ENCODE measurements at places on chromosomes 5 and 9.

DNA sequence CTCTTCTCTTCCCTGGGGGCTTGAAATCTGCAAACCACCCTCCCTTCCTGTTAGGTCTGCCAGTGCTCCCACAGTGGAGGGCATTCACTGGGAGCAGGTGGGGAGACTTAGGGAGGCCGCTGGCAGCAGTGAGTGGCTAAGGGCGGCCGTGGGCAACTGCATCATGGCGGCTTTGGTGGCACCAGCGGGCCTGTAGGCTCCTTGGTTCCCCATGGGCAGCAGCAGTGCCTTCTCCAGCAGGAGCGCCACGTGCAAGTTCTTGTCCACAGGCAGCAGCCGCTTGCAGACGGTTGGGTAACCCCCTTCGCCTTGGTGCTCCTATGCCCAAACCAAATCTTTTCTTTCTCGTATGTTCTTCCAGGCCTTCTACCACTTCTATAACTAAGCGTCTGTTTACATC, 158.2 kb downstream of the SREK1 start:
- DNase-seq = no peak

DNA sequence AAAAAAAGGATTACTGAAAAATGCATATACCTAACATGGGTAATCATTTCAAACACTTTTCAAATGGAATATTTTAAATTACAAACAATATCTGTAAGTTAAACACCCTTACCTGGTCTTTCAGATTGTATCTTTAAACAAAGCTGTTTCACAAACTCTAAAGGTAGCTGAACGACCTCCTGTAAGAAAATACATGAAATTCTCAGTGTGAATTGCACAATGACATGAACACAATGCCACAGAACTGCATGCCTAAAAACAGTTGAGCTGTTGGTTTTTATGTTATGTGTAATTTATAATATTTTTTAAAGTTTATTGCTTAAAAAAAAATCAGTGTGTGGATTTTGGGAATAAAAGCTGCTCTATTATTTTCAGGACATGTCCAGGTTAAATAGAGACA, 17.5 kb downstream of the IPPK start:
- no peak for DNase-seq

DNA sequence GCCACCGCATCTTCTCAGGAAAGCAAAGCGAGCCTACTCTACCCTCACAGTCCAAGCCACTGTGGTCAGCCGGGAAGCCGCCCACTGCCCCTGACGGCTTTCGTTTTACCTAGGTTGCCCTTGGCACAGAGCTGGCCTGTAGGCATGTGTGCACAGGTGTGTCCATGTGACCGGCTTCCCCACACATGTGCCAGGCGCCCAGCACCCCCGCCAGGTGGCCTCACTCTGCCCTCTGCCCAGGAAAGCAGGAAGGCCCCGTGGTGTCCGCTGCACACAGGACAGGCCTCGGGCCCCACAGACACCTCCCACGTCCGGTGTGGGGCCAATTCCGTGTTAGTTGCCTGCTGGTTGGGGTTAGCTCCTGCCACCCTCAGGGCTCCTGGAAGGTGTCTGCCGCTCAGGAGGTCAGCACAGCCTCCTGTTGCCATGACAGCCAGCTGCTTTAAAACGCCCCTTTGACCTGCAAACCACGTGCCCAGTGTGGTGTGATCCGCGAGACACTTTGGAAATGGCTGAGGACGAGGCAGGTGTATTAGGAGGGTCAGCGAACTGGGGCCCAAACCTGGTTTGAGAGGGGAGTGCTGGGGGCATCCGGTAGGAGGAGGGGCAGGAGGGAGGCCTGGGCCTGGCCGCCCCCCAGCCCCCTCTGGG, 28.7 kb downstream of the TPPP start:
- no peak for DNase-seq

DNA sequence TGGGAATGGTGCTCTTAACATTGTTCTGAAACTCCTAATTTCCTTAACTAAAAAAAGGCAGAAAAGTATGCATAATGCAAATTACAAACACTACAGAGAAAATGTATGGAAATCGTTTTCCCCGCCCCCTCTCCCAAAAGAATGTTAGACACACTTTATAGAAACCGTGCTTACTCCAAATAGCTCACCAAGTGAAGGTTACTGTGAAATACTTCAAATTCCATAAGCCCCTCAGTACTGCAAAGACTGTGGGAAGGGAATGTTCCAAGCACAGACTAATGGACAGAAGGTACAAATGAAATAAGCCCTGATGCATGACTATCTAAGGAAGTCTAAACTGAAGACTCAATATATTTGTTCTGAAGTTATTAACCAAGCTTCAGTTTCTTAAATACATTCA, 12.5 kb downstream of the MAPKAP1 start:
- no peak for DNase-seq

DNA sequence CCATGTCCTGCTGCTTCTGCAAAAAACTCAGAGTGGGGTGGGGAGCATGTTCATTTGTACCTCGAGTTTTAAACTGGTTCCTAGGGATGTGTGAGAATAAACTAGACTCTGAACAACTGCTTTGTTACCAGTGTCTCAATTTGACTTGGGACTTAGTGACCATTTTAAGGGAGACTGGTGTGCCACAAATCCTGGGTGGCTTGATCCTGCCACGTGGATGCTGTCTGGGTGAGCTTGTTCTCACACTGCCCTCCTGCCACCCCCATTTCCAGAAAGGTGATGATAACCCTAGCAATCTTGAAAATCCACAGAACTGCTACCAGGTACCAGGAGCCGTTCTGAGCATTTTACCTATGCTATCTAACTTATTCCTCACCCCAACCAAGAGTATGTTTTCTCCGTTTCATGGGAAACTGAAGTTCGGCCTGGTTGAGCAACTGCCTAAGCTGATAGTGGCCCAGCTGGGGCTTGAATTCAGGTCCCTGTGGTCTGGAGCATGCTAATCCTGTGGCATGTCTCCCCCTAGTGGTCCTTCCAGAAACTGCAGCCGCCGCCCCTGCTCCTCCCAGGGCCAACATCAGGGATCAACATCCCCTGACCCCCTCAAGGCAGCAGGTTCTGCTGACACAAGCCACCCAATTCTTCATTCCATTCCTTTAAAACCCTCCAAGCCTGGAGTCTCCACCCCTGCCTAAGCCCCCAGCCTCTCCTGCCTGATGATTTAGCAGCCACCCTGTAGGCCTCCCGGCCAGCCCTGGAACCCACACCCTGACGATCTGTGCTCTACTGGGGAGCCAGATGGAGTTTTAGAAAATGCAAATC, 2.8 kb downstream of the IL3 start:
- peak; percentile 77 for DNase-seq

- DNase-seq = peak; percentile 59
Measured at GRCh38 chr9:97398999-97399758, 12.7 kb upstream of the TDRD7 start.

- no peak for DNase-seq
Measured at GRCh38 chr9:111516061-111516465, 8.9 kb upstream of the ZNF483 start.

GRCh38 chr5:109610581-109610980, 79.1 kb upstream of the MAN2A1 start:
- no peak for DNase-seq

DNA sequence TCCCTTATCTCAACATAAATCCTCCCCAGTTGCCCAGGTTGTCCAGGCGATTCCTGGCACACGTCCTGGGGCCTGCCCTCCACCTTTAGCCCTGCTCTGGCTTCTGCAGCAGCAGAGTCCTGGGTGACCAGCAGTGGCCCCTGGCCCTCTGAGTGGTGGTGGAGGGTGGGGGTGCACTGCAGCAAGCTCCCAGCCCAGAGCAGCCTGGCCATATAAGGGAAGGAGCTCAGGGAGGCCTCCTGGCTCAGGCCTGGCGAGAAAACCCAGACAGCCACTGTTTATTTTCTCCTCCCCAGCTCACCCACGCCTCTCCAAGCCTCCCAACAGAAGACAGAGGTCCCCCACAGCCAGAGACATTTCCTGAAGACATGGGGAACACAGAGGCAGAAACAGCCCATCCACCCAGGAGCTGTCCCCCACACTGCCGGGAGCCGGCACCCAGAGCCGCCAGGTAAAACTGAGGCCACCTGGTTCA, 44.7 kb upstream of the IL17B start:
- DNase-seq = no peak

DNA sequence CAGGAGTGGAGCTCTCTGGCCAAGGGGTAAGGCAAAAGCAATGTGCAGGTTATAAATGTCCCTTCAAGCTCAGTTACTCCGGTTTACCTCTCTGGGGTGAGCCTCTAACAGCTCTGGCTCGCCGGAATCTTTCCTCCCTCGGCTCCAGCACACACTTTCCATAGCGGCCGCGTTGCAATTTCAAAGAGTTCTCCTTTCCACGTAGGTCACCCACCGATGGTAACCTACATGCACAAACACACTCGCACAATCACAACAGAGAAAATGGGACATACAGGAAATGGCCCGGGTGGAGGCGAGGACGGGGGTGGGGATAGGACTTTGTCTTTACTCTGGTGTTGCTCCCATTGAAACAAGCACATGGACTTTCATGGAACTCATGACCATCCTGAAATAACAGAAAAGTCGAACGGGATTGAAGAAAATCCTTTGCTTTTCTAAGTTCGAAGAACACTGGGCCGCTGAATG, 1.2 kb downstream of the LHFPL2 start:
- no peak for DNase-seq

- no peak for DNase-seq
Measured at GRCh38 chr9:129620669-129621295, at the start of gene C9orf50. C9orf50 (minus strand) TSS chr9:129621101; CDS start chr9:129620574, 527 bp downstream.

DNA sequence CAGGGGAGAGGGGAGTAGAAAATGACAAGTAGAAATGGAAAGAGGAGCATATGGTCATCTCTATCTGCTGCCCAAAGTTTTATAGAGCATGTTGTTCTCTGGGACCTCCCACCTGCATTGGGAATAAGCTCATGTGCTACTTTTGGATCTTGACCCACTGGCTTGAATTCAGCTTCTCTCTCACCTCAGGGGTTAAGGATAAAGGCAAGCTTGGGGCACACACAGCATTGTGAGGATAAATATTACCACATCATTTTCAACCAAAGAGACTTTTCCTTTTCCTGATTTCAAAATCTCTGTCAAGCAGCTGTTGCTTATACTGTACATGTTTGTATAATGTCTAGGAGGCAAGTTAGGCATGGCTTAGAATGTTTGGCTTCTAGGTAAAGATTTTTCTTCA, 16.6 kb downstream of the ATP10B start:
- no peak for DNase-seq

DNA sequence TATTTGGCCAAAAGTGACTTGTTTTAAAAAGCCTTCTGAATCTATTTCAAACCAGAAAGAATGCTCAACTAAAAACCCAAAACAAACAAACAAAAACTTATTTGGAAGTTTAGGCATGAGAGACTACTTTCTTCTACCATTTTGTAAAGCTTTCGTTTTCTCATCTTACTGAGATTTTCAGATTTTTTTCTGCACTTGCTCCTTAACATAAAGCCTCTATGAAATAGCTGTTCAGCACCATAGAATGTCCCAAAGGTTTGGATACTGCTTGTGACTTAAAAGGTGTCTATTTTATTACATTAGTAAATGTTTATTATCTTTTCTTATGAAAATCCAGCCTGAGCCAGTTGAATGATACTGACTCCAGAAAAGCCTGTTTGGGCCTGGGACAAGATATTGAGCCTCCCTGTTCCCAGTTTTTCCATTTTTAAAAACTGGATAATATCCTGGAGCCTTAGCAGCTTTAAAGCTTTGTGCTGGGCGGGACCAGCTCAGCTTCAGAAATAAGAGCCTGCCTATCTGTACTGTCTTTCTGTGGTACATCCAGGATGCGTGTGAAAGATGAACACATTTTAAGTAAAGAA, 292.6 kb downstream of the ZSWIM6 start:
- DNase-seq = no peak
